ENCODE measurements at places on chromosomes 4 and X.

DNA sequence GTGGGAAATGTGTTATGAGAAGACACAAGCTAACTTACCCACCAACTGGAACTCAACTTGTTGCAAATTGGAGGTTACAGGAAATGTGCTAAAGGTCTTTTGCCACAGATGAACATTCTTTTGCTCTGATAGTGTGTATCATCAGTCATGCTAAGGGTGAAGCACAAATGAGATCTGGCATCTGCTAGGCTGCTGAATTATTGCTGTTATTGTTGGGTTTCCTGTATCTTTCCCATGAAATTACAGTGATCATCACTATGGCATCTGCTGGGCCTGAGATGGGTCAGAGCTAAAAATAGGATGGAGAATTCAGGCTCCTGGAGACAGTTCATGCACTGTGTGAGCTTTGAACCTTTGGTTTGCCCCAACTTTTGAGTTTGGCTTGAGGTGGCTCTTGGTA lies 124.5 kb downstream of the NPNT start:
- no peak for DNase-seq

GRCh38 chrX:76920607-76921006 lies 493.1 kb downstream of the MAGEE1 start:
- DNase-seq = no peak

DNA sequence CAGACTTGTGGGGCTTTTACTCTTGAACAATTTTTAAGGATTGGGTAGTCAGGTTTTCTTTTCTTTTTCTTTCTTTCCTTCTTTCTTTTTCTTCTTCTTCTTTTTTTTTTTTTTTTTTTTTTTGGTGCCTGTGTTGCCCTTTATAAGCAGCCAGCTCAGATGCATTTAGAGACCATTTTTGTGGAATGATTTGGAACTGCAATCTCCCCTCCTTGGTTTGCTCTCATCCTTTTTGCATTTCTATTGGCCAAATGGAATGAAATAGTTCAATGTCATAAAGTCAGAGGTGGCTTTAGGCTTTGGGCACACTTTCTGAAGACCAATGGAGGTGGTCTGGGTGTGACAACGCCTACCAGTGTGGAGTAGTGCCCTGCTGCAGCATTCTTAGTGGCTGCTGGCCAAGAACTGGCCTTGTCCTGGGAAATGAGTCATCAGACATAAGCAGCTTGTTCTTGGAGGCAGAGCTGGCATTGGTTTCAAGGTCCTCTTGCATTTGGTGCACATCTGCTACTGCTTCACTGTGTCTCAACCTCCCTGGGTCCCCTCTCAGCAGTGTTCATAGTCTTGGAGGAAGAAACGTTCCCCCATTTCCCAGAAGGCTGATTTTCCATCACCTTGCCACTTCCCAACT lies 84.5 kb downstream of the CT47B1 start:
- no peak for DNase-seq

DNA sequence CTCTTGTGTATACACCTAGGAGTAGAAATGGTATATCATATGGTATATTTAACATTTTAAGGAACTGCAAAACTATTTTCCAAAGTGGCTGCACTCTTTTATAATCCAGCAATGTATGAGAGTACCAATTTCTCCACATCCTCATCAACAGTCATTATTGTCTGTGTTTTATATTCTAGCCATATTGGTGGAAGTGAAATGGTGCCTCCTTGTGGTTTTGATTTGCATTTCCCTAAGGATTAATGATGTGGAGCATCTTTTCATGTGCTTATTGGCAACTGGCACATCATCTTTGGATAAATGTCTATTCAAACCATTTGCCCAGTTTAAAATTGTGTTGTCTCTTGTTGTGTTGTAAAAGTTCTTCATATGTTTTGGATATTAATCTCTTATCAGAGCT lies 9.6 kb downstream of the BMP15 start:
- DNase-seq = no peak

DNA sequence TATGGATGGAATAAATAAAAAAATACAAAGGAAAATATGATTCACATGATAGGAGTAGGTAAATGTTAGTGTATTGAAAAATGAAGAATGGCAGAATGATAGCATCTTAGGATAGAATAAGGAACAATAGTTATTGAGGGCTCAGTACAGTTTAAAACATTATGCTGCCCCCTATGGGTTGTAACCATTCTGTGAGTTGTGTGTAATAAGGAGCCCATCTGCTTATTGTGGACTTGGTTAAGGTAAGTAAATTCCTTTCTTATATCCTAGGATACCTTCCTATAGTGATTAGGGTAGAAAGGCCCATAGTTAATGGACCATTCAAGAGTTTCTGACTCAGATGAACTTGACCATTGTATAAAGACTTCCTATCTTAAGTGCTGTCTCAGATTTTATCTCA lies 195.8 kb downstream of the PDHA2 start:
- no peak for DNase-seq

- no peak for DNase-seq
Observed at GRCh38 chrX:129686422-129686948, 31.7 kb upstream of the APLN start.

GRCh38 chr4:100848841-100849240 lies 331.0 kb upstream of the EMCN start:
- DNase-seq = no peak

DNA sequence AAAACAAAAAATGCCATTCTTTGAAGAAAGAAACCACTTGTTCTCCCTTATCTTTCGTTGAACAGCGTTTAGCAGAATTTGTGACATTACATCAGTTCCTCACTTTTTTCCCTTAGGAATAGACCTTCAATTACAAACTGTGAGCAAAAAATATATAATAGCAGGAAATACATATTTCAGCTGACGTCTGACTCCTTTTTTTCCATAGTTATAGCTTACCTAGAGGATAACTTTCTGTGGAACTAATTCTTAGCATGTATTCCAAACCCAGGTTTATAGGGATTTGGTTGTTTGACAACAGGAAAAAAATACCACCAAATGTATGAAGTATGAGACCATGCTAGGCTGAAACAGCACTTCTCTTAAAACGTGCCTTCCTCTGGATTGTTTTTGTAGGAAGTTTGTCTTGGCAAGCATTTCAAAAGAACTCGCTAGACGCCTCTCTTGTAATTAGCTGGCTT lies 2.0 kb upstream of the LIMCH1 start:
- DNase-seq = no peak

DNA sequence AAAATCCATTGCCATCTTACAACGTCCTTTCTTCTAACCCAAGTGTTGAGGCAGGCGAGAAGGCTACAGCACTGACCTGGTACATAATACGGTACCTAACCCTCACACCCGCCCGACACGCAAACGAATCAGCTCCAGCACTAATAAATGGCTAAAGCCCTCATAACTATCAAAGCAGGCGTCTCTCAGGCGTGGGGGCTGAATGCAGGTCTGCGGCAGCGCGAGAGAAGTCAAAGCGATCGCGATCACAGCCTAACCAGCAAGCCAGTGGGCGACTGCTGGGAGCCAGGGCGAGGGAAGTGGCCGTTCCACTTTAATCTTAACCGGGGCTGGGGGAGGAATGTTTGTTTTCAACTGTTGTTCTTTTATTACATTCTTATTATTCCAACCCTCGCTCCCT lies 1.5 kb downstream of the CDX4 start:
- DNase-seq = no peak

- DNase-seq = no peak
Observed at GRCh38 chr4:141016117-141016798, 117.0 kb downstream of the RNF150 start.

DNA sequence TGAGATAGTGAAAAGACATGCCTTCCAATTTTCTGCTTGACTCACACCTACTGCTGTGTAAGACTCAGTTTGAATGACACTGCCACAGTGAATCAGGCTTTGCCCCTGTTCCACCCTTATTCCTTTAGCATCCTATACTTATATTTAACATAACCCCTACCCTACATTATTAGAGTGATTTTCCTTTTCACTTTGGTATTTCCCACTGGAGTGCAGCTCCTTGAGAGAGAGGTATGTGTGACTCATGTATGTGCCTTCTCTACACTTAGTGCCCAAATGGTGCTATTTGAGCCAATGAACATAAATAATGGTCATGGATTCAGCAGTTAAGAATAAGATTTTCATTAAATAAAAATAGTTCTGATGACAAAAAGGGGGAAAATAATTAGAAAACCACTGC lies 69.5 kb downstream of the RRAGB start:
- no peak for DNase-seq

DNA sequence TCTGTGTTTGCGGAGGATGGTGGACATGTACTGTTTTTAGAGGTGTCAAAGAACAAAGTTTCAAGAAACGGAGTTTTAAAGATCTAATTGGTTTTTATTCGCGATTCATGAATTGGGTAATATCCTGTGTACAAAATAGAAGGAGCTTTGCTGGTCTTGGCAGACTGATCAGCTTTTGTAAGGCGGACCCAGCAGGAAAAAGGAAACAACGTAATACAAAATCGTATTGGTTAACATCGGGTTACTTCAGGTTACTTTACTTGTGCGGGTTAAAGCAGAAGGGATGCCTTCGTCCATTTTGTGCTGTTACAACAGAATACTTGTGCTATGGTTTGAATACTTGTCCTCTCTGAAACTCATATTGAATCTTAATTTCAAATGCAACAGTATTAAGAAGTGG lies 11.4 kb upstream of the NYX start:
- DNase-seq = no peak

GRCh38 chr4:94689155-94689860 lies 68.4 kb upstream of the BMPR1B start:
- DNase-seq = no peak

DNA sequence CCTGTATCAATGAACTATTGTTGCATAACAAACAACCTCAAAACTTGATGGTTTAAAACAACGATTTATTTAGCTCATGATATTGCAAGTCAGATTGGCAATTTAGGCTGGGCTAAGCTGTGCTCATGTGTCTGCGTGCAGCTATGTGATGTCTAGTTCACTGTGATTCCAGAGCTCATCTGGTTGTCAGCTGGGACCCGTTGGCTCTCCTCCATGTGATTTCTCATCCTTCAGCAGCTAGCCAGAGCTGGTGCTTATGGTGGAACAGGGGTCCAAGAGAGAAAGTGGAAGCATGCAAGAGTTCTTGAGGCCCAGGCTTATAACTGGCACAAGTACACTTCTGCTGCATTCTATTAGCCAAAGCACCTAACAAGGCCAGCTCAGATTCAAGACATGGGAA lies 28.8 kb upstream of the TRPC3 start:
- no peak for DNase-seq

DNA sequence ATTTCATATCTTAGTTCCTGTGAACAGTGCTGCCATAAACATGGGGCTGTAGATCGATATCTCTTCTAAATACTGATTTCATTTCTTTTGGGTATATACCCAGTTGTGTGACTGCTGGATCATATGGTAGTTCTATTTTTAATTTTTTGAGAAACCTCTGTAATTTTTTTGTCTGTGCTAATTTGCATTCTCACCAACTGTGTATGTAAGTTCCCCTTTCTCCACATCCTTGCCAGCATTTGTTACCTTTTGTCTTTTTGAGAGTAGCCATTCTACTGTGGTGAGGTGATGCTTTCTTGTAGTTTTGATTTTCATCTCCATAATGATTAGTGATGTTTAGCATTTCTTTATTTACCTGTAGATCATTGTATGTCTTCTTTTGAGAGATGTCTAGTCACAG lies 2086.5 kb upstream of the TENM3 start:
- no peak for DNase-seq

GRCh38 chr4:111781611-111782010 lies 363.6 kb upstream of the FAM241A start:
- DNase-seq = no peak

- no peak for DNase-seq
Observed at GRCh38 chrX:129987871-129988270, 5.4 kb downstream of the BCORL1 start.

GRCh38 chrX:151085207-151085606 lies 91.2 kb upstream of the GPR50 start:
- DNase-seq = no peak

DNA sequence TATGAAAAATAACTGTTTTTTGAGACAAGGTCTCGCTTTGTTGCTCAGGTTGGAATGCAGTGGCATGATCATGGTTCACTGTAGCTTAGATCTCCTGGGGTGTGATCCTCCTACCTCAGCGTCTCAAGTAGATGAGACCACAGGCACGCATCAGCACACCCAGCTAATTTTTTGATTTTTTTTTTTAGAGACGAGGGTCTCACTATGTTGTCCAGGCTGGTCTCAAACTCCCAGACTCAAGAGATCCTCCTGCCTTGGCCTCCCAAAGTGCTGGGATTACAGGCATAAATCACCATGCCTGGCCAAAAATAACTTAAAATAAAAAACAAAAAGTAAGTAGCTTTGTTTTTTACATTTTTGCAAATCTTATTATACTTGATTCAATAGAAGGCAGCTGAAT lies 63.3 kb downstream of the NOCT start:
- DNase-seq = no peak

- DNase-seq = no peak
Observed at GRCh38 chr4:144411119-144411518, 234.8 kb upstream of the HHIP start.

DNA sequence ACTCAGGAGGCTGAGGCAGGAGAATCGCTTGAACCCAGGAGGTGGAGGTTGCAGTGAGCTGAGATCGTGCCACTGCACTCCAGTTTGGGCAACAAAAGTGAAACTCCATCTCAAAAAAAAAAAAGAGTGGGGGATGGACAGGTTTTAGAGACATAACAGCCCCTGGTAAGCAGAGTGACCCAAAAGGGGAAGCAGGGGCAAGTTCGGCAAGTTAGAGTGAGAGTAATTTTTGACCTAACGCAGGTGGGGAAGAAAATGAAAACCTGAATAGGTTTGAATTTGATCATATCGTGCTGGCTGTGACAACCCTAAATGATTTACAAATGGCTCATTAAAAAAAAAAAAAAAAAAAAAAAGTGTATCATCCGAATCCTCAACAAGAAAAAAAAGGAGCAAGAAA lies 25.7 kb upstream of the TMEM131L start:
- no peak for DNase-seq

DNA sequence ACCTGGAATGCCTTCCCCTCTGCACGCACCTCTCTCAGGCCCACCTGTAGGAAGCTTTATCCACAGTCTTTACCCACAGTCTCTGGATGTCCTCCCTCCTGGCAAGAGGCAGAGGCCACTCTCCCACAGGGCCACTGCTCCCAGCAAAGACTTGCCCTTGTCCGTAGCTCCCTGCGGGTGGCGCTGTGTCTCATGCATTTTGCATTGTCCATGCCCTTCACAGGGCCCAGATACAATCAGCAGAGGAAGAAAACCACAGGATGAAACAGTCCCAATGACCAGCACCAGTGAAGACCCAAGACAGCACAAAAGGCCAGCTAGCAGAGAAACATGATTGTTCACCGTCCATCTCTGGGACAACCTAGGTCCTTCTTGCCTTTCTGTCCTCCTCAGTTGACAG lies 2.1 kb upstream of the NSG1 start:
- DNase-seq = no peak

DNA sequence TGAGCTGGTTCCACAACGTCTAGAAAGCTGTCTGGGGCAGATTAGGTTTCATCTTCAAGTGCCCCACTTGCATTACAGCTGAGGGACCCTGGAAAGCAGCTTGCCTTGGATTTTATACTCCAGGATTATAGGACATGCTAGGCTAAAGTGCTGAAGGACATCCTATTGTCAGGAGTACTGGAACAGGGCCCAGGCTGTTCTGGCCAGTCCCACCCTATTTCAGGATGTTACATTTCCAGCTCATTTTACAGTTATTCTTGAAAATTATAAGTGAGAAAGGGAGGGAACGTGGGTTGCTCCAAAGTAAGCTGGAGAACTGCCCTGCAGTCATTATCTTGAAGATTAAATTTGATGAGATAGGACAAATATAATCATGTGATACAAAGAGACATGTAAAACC lies 71.0 kb upstream of the UGT8 start:
- no peak for DNase-seq
